CD4-positive, alpha-beta T cell treated with Interleukin-1 beta for 1 hour (primary cell): ENCODE measurements at places on chromosomes 7 and 10.

- DNase-seq = no peak
Measured at GRCh38 chr7:28104811-28105210, 75.8 kb downstream of the JAZF1 start.

DNA sequence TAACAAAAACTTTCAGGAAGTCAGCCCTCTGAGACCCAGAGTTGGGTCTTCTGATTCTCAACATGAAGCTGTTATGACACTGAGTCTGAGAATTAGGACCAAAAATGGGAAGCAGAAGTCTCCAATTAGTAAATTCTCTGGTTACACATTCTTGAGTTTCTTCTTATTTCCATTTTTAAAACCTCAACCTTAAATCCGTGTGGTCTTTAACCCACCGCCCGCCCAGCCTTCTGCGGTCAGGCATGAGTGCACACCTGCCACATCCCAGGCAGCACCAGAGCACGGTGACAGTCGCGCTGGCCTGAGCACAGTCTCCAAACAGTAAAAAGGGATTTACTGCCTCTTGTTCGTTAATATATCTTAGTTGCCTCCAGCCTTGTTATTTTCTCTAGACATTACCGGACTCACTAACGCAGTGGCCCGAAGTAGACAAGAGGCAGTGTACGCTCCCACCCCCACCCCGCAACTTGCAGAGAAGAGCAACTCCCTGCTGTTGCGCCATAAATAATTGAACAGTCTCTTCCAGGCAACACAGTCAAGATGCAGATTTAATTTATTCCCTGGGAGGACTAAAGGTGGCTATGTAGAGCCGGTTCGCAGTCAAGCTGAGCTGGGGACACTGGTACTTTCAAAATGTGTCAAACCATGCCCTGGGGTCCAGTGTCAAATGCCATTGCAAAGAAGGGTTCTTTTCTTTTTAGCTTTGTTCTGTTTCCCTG is 147.0 kb upstream of the CELF2 start:
- DNase-seq = no peak

DNA sequence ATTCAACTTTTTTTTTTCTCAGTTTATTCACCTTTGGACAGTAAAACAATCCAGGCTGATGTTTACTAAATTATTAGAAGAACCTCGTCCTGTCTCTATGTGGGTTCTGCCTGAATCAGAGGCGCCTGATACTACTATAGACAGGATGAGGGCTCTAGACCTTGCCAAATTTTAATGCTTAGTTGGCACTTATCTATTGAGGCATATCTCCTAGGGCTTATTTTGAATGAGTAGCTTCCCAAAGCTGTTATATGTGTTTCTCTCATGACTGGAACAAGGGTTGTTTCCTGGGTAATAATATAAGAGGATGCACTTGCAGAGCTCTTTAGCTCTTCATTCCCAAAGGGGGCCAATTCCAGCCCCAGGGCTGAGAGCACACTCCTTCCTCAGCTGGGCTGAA is 23.6 kb downstream of the HECW1 start:
- no peak for DNase-seq

GRCh38 chr7:118436663-118437062 is 212.2 kb downstream of the ANKRD7 start:
- no peak for DNase-seq

GRCh38 chr10:133465950-133466474 is 12.3 kb downstream of the SCART1 start:
- no peak for DNase-seq

GRCh38 chr7:2108501-2109250 is 124.1 kb downstream of the MAD1L1 start:
- DNase-seq = no peak
